Fibroblast of villous mesenchyme (primary cell): ENCODE measurements at places on chromosomes 16 and 17. TPM values are rescaled to one million over a fixed set of nuclear protein-coding genes. Genes with fewer than 3 reads are reported as not detected.
A peak's percentile ranks its signal among the peaks of the same experiment; 100 is the strongest.

Gene SLC12A3
- total RNA-seq, result not detected in 2 replicates

- DNase-seq, result peak; percentile 37
These were observed 7.2 kb downstream of the SPACA3 start for GRCh38 chr17:32998887-32999228.

Gene CTDNEP1
- total RNA-seq, result 24.5 and 34.1 TPM in 2 replicates

DNA sequence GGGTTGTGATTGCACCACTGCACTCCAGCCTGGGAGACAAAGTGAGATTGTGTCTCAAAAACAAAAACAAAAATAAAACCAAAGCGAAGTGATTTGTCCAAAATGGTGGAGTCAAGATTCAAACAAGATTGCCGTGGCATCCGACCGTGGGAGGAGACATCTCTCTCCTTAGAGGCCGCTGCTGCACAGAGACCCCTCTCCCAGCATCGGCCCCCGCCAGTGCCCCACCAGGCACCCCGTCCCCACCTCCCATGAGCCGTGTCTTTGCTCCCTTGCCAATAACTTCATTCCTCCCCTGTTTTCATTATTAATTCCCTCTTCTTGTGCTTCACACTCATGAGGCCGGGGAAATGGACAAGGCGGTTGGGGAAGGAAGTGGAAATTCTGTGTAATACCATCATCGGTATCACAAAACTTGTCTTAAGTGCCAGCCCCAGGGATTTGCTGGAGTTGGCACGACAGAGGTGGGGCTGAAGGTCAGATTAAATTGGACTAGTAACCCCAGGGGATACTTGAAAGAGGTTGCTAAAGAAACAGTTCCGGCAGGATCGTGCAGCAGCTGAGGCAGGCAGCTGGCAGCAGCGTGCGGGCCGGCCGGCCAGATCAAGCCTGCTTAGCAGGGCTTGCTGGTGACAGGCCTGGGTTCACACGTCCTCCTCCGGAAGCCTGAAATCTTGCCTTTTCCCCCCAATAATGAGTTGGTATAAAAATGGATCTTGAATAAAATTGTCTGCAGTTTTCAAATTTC is 66.8 kb downstream of the RTN4RL1 start:
- DNase-seq, result no peak

DNA sequence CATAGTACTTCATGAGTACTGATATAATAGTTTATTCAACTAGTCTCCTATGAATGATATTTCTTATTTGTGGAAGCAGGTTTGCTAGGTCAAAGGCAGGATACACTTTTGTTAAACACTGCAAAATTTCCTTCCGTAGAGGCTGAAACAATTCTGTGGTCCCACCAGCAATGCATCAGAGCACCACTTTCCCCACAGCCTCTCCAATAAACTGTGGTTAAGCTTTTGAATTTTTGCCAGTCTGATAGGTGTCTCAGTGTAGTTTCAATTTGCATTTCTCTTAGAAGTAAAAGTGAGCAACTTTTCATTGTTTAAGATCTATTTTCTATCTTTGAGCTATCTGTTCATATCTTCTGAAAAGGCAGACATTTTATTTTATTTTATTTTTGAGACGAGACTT is 36.4 kb upstream of the CORO6 start:
- no peak for DNase-seq

Gene RNF222
- total RNA-seq, result not detected in 2 replicates

DNA sequence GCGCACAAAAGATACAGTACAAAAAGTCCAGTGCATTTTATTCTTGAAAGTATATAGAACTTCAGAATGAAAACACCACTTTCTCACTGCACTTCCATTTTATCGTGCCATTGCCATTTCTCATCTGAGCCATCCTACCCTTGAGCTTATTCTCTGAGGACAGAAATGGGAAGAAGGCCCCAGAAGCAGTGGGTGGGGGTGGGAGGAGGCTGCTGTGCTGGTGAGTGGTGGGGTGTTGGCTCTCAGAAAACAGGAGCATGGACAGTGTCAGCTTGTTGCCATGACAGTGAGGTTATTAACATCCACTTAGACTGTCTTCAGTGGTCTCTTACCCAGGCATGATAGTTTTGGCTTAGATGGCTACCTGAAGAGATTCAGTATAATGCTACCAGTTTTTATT is 4.5 kb downstream of the ATMIN start:
- no peak for DNase-seq

GRCh38 chr17:48642059-48642842 is 16.1 kb upstream of the HOXB9 start:
- DNase-seq, result no peak

- peak; percentile 56 for DNase-seq
These were observed 20.4 kb downstream of the CA4 start for GRCh38 chr17:60169921-60170817.

DNA sequence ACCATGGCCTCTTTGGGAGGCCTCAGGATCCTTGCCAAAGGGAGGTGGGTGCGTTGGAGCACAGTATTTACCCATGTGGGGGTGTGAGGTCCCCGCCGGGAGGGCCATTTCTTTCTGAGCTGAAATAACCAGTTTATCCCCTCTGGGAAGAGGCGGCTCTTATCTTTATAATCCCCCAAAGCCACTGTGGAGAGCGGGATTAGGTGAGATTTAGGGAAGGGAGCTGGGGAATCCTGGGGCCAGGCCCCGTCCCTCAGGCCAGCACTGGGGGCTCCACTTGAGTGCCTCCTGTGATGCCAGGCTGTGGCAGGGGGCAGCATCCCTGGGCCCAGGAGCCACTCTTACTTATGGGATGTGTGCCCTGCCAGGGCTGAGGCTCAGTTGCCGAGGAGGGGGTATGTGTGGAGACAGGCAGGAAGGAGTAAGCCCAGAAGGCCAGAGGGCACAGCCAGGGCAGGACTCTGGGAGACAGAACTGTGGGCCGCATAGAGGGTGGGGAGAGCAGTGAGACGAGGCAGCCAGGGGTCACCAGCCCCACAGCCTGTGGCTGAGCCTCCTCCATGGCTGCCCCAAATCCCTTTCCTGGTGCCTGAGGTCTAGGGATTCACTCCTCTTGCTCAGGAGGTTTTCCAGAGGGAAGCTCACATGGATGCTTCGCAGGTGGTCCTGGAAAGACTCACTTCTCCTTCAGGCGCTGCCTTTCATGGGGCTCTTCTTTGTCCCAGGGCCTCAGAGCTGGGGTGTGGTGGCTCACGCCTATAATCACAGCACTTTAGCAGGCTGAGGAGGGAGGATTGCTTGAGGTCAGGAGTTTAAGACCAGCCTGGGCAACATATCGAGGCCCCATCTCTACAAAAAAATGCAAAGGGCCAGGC is 25.0 kb downstream of the TMEM94 start:
- DNase-seq, result peak; percentile 23

DNA sequence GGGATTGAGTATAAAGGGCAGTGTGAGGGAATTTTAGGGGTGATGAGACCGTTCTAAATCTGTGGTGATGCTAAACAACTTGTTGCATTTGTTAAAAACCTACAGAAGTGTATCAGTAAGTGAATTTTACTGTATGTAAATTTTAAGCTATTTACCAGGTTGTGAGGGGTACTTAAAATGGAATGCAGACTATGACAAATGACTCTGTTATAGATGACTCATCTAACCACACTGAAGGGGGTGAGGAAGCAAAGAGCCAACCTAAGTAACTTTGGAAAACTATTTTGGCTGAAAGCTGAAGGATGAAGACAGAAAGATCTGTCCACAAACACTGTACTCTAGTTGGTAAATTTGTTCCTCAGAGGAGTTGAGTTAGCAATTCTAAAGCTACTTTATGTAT is 5.3 kb upstream of the MKS1 start:
- DNase-seq, result peak; percentile 28

GRCh38 chr17:28485049-28485448 is 11.6 kb downstream of the SLC13A2 start:
- no peak for DNase-seq

DNA sequence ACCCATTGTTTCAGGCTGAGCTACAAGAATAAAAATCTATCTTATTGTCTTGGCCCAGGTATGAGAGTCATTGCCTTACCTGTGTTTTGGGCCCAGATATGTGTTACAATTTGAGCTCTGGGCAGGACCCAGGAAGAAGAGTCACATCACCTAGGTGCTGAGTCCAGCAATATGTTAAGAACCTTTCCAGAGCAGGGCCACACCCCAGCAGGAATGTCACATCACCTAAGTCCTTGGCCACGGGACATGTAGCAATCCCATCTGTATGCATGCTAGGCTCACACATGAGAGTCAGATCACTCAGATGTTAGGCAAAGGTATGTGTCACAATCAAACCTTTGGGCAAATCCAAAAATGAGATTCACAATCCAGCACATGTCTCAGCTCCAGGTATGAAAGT is 2103.5 kb downstream of the TP53TG3F start:
- DNase-seq, result no peak

DNA sequence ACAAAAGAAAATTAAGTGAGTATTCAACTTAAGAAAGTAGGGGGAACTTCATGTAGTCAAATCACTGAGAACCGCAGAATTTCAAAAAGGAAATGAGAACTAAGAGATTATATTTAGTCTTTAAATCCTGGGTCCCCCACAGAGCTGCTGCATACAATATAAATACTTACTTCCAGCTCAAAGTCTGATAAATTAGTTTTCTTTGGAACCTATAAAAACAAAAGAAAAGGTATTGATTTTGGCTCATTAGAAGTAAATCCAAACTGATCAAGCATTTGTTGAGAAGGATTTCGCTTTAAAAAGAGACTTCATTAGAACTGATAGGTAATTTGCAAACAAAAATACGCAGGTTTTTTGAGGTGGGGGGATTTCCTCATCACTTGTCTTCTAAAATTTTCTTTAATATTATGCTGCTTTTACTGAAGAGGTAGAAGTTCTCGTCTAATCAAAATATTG is 21.9 kb downstream of the PARN start:
- DNase-seq, result no peak

DNA sequence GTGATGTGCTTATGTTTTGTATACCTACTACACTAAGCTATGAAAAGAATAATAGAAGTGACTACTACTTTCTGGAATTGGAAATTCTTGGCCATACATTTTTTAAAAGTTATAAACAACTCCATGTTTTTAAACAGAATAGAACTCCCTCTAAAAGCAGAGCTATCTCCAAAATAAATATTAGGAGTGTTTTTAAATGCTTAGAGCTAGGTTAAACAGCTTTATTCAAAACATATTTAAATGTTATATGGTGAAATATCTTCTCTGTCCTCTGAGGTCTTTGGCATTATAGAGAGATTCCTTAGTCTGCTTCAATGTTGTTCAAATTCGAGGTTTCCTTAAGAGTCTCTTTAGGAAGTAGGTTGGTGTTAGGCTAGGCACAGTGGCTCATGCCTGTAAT is 22.9 kb upstream of the PSMC5 start:
- no peak for DNase-seq

Gene CBLN1
- total RNA-seq, result not detected in 2 replicates

- no peak for DNase-seq
These were observed 6.9 kb downstream of the WIPI1 start for GRCh38 chr17:68450391-68450790.

Gene GAST
- not detected in 2 replicates for total RNA-seq

- no peak for DNase-seq
These were observed 2.3 kb downstream of the DNASE1 start for GRCh38 chr16:3656491-3657468.

DNA sequence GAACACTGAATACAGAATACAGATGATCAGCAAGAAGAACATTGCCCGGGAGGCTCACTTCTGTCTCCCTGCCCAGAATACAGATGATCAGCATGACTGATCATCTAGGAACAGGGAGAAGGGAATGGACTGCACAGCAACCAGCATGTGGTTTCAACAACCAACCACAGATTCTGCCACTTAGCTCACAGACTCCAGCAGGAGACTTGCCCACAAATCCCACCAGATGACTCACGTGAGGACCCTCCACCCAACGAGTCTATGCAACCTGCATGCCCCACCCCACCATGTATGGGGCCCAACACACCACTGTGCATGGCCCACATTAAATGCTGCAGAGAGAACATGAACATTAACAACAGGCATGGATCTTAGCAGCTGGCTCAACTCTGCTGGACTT is 36.1 kb upstream of the ALOX12 start:
- no peak for DNase-seq

DNA sequence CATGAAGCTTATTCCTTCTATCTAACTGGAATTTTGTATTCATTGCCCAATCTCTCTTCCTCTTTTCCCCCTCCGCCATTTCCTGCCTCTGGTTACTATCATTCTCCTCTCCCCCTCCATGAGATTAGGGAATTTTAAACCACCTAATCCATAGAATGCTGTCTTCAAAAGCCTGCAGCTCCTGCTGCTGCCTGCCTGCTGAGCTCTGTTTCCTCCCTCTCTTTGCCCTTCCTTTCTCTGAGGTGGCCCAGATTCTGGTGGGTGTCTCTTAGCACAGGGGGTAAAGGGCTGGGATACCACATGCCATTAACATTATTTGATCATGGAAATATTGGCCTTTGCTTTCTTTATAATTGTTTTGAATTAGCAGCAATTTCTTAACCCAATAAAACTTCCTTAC is 241.6 kb downstream of the CNTNAP4 start:
- no peak for DNase-seq

DNA sequence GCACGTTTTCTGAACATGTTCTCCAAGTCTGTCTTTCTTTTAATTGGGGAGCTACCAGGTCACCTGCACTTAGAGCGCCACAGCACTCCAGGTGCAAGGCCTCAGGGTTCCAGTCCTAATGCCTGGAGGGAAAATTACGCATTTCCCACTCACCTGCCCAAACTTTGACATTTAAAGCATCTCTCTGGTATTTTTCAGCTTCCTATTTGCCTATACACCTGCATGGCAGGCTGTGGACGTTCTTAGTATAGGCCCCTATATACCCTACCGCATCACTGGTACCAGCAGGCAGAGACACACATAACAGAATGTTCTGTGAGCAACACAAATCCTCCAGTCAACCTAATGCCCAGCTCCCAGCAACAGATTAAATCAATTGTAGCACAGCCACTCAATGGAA is 213.3 kb downstream of the MRTFB start:
- no peak for DNase-seq
